ENCODE measurements at places on chromosomes 2 and 18.

DNA sequence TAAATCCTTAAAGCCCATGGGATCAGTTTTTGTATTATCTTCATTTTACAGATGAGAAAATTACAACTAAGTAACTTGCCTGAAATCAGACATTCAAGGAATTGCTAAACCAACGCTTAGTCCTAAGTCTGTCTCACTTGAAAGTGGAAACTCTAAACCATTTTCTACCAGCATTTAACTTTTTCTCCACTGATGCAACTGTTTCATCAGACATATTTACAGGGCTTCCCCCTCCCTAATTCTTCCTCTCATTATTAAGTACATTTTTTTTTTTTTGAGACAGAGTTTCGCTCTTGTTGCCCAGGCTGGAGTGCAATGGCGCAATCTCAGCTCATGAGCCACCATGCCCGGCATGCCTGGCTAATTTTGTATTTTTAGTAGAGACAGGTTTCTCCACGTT is 88.6 kb downstream of the ACVR1C start:
- DNase-seq = no peak

- no peak for DNase-seq
Measured at GRCh38 chr2:12759248-12759647, 42.5 kb downstream of the TRIB2 start.

GRCh38 chr2:190877436-190877835 is 3.2 kb upstream of the GLS start:
- DNase-seq = no peak

- no peak for DNase-seq
Measured at GRCh38 chr18:50715919-50716318, 103.9 kb downstream of the MRO start.

- no peak for DNase-seq
Measured at GRCh38 chr2:233115741-233116140, 55.6 kb downstream of the INPP5D start.

GRCh38 chr2:16167870-16168426 is 227.6 kb downstream of the MYCN start:
- DNase-seq = no peak

DNA sequence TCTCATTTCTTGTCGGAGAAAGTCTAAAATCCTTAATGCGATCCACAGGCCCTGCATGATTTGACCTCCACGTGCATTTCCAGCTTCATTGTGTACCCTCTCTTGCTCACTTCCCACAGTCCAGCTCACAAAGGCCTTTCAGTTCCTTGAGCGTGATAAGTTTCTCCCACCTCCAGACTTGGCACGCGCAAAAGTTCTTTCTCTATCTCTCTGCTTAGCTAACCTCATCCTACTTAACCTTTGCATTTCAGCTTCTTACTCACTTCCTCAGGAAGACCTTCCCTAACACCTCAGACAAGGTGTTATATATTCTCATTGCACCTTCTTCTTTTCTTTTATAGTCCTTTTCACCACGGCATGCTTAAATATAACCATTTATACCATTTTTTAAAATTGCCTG is 124.8 kb upstream of the XPO1 start:
- DNase-seq = no peak

GRCh38 chr2:222738312-222738711 is 66.9 kb downstream of the MOGAT1 start:
- no peak for DNase-seq

DNA sequence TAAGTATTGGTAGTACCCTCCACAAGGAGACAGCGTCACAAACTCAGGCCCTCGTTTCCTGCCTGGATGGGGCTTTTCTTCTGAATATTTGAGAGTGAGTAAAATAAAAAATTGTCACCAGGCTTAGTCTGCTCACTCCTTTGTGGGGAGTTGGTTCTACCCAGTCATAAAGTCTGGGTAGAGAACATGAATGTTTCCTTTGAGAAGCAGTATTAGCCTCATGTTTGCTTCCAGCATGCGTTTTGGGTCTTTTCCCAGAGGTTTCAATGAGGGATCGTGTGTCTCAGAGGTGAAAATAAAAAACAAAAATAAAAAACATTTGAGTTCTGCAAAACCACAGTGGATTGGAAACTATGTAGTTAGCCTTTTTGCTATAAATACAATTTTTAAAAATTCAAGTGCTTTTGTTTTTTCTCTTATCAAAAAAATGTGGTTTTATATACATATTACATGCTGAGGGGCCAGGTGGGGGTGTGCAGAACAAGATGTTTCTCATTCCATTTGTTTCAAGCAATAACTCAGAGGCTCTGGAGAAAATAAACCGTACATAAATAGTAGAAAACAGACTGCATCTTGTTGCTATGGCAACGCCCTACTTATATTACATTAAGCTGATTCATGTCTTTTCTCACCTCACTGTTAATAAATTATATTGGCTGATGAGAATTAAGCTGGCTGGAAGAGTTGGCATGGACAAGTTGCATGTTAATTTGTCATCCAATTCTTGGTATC is 225.4 kb upstream of the FBXO11 start:
- no peak for DNase-seq

DNA sequence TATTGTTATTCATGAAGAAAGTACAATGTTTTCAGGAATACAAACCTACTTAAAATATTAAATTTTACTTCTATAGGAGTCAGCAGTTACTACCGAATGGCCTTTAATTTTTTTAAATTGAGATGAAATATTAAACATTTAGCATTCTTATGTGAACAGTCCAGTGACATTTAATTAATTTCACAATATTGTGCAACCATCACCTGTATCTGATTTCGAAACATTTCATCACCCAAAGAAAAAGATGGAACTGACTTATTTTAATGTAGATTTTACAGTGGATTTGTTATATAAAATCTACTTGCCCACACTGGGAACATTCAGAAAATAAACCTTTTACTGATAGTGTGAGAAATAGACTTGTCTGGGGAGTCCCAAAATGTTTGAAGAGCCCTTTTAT is 585.2 kb upstream of the LINC00305 start:
- no peak for DNase-seq

GRCh38 chr2:134220344-134220974 is 33.4 kb upstream of the MGAT5 start:
- DNase-seq = no peak

DNA sequence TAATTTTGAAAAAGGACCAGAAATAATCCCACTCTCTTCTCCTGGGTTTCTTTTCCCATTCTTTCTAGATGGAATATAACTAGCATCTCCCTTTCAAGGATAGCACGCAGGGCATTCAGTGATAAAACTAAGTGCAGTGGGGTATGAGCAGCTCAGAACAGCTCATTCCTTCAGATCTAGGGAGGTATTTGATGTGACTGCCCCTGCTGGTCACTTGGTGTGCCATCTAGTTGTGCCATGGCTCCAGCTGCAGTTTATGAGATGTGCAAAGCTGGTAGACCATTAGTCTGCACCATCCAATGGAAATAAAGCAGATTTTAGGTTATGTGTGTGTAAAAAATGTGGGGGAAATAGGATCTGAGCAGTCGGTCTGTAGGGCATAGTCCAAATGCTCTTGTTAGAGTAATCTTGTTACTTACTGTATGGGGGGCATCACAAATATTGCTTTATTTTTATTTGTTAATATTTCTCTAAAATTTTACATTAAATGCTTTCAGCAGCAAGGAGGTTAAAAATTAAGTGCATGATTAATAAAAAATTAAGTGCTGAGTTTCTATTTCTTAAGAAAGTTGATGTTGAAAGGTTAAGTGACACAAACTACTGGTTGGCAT is 38.9 kb downstream of the CTAGE1 start:
- DNase-seq = peak; percentile 5

DNA sequence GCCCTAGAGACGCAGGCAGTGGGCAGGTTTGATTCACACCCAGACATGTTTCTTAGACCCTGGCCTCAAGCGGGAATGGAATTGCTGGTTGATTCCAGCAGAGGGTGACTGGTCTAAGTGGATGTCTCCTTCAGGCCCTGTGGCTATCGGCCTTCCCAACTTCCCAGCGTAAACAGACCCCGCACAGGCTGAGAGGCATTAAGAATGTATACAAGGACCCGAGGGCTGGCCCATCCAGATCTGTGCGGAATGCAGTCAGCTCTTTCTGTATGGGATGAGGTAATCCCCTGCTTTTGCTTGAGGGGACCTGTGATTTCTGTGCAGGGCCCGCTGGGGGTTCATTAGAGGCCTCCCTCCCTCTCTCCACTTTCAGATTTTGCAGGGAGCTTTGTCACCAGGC is 6.5 kb downstream of the ACKR3 start:
- no peak for DNase-seq

DNA sequence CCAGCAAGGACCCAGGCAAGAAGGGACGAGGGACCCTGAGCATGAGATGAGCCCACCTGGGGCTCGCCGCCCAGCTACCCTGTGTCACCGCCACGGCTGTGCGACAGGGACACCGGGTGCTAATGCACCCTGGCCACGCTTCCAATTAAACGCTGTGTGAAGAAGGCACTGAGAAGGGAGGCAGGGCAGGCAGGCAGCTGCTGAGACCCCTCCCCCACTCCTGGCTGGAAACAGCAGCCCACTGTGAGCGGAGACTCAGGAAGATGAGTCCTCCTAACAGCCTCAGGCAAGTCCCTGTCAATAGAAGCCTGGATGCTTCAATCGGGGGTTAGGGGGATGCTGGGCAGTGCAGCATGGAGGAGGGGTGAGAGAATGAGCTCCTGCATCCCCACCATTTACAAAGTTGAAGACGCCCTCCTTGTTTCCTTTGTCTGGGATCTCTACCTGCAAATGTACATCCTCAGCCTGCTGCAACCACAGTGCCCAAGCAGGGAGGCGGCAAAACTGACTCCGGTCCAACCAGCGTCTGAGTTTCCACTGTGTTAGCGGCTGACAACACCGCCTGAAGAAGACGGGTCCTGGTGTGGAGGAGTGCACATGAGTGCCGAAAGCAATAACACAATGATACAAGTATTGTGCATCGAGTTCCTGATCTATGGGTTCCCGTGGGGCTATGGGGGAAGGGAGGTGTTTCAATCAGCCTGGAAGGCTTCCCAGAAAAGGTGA is 12.8 kb downstream of the TMEM163 start:
- DNase-seq = no peak

GRCh38 chr2:23425885-23426262 is 40.9 kb downstream of the KLHL29 start:
- DNase-seq = no peak

DNA sequence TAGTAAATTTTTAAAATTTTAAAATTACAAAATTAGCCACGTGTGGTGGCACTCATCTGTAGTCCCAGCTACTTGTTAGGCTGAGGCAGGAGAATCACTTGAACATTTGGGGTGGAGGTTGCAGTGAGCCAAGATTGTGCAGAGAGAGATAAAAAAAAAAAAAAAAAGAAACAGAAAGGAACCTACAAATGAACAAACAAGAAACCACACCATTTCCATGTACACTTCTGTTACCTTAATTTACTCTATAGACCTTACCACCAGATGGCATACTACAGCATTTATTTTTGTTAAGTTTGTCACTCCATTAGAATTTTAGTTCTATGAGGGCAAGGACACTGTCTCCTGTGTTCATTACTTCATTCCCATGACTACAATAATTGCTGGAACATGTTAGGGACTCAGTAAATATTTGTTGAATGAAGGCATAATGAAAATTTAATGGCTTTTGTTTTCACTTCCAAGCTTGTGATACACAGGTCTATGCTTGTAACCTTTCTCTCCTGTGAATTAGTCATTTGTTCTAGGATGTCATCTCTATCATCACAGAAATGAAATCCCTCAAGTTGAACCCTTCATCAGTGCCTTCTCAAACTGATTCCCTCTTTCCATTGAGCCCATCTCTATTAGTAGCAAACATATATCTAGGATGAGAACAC is 76.0 kb downstream of the ARHGAP15 start:
- no peak for DNase-seq

DNA sequence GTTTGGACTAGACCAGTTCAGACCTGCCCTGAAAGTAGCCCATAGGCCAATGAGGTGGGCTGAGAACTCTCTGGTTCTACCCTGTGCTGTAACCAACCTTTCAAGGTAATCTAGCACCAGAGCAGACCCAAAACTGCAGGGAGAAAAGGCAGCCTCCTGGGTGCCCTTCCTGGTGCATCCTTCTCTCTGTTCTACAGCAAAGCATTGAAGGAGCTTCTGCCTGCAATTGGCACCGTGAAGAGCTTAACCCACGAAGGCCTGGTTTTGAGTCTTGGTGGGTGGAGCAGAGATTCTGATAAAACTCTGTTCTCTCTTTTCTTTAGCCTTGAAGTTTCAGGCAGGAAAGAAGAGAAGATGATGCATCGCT is 55.5 kb downstream of the LIPG start:
- DNase-seq = no peak

GRCh38 chr2:149719695-149720094 is 132.1 kb upstream of the MMADHC start:
- DNase-seq = no peak

GRCh38 chr2:191349990-191350389 is 104.8 kb downstream of the MYO1B start:
- DNase-seq = no peak

DNA sequence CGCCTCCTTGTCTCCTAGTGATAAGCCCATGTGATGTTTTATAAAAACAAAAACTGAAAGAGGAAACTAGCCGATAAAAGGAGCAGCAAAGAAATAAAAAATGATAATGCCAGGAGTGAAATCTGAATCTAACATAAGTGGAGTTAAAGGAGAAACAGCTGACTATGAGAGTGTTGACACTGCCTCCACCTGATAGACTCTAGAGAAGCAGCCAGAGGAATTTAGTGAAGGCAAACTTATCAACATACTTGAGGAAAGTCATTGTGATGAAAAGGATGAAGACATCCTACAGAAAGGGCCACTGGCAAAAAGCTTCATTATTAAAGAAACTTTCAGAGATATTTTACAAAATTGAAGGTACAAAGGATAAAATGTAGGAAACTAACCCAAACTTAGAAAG is 1.9 kb downstream of the M1AP start:
- no peak for DNase-seq

GRCh38 chr2:159185401-159186130 is 100.9 kb downstream of the WDSUB1 start:
- DNase-seq = peak; percentile 41

GRCh38 chr2:153138651-153139375 is 339.7 kb downstream of the RPRM start:
- no peak for DNase-seq

- DNase-seq = peak; percentile 9
Measured at GRCh38 chr2:140895378-140895777, 1235.4 kb downstream of the LRP1B start.

DNA sequence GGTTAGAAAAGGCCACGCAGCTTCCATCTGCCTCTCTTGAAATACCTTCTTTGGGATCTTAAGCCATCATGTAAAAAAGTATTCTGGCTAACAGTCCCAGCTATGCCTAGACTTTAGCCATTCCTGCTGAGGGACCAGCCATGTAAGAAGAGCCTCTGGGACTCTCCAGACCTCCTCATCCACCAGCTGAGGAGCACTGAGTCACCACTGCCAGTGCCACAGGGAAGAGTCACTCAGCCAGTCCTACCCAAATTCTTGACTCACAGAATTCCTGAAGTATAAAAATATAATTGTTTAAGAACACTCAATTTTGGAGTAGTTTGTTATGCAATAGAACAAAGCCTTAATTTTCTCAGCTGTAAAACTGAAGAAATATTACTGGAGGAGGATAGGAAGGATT is 436.7 kb downstream of the ZEB2 start:
- no peak for DNase-seq

GRCh38 chr2:229666811-229667210 is 47.5 kb downstream of the DNER start:
- DNase-seq = no peak

- no peak for DNase-seq
Measured at GRCh38 chr2:8576525-8577167, 105.2 kb upstream of the ID2 start.

All from WERI-Rb-1 (cell line).